ENCODE measurements at places on chromosomes 4 and X. TPM values are rescaled to one million over a fixed set of nuclear protein-coding genes. Genes with fewer than 3 reads are reported as not detected.
A peak's percentile ranks its signal among the peaks of the same experiment; 100 is the strongest.

- DNase-seq: no peak
Measured at GRCh38 chr4:11724731-11725130, 296.0 kb upstream of the HS3ST1 start.

GRCh38 chr4:16140879-16141249, 57.0 kb upstream of the PROM1 start:
- DNase-seq: peak; percentile 80

DNA sequence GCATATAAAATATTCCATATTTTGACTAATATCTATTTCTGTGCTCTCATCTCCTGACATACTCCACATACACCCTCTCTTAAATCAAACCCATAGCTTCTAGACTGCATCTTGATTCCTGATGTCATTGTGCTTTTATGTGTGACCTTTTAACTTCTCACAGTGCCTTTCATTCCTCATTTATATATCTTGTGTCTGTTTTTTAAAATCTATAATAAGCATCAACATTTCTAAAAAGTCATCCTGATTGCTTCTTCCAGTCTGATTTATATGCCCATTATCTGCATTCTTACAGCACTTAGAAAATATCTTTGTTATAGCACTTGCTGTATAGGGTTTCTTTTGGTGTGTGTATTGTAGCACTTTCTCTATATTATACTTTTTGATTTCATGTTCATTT, 190.1 kb upstream of the ITM2A start:
- no peak for DNase-seq

- no peak for DNase-seq
Measured at GRCh38 chr4:5371415-5372190, 320.3 kb downstream of the STK32B start.

GRCh38 chrX:118523920-118524319, 28.3 kb downstream of the DOCK11 start:
- no peak for DNase-seq

GRCh38 chr4:105422207-105422920, 51.5 kb downstream of the PPA2 start:
- DNase-seq: no peak

GRCh38 chr4:126209147-126209546, 894.4 kb downstream of the FAT4 start:
- DNase-seq: no peak

- no peak for DNase-seq
Measured at GRCh38 chrX:79462458-79462857, 95.3 kb upstream of the ITM2A start.

DNA sequence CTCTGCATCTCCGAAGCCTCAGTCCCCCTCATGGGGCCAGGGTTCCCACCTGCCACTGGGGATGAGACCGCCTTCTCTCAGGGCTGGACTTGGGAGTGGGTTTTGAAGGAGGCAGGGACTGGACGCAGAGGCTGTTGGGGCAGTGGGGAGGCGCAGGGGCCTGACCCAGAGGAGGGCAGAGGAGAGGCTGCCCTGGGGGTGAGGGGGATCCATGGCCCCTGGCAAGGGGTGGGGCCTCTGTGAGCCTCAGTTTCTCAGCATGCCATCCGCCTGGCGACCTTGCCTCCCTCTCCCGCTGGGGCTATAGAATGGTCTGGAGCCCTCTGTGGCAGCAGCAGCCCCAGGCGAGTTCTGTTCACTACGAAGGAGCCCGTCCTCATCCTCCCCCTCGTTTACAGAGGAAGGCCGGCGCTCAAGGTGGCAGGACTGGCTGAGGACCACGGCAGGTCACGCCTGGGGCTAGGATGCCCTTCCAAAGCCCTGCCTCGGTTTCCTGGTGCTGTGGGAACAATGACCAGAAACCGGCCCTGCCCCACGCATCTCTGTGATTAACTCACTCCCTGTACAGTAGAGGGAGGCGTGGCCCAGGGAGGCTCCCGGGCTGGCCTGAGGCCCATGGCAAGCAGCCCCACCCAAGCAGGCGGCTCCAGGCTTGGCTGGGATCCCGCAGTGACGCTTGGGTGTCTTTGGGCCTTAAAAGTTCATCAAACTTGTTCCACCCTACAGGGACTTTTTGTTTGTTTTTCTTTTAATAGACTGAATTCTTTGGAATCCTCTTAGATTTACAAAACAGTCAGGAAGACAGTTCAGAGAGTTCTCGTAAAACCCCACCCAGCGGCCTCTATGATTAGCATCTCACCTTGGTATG, 16.0 kb upstream of the SH3TC1 start:
- DNase-seq: peak; percentile 85

DNA sequence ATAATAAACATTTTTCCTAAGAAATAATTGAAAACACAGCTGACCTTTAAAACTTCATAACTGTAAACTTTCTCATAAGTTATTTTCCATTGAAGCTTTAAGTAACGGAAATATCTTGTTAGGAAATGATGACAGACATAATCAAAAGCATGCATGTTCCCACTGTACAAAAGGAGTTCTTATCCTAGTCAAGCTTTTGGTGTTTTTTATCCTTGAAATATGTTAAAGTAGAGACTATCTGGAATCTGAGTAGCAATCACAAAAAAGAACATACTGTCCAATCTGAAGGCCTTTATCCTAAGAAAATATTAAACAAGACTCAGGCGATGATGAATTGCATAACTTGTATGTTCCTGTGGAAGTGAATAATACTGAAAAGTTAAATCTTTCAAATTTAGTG, 14.4 kb downstream of the GEMIN8 start:
- DNase-seq: no peak

GRCh38 chrX:35380808-35381700, 417.1 kb upstream of the MAGEB16 start:
- no peak for DNase-seq

DNA sequence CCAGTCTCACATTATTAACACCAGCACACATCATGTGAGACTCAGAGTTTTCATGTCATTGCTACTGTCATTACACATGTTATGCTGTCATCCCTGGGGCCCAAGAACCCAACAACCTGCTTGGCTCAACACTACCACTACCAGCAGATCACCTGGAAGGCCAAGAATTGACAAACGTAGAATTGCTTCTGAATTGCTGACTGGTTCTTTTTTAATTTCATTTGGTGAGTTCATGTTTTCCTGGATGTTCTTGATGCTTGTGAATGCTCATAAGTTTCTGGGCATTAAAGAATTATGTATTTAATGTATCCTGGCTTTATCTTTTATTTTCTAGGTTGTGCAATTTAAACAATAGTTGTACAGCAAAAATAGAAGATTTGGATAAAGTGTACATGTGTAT, 40.2 kb downstream of the ACTRT1 start:
- DNase-seq: no peak

DNA sequence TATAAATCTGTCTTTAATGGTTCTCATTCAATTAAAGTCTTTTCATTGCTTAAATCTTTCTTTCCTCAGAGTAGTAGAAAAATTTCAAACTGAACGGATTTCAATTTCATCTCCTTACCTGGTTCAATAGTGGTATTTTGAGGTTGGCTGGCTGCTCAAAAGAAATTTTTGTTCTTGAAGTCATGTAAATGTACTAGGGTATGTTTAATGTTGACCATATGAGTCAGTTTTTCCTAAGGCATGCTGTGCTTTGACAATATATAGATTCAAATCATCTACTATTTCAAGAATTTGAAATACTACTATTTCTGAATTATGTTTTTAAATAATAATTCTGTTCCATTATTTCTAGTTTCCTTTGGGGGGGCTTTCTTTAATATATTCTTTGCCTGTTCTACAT, 105.5 kb downstream of the PACRGL start:
- DNase-seq: no peak

PAGE2B gene
- total RNA-seq: not detected

COQ2 gene
- total RNA-seq: 15.5 TPM

ABRAXAS1 gene
- total RNA-seq: 3.0 TPM

SLC34A2 gene
- total RNA-seq: 12.8 TPM

RHOXF2 gene
- not detected for total RNA-seq

GRID2 gene
- total RNA-seq: not detected

IL3RA gene
- total RNA-seq: not detected

COX7B2 gene
- total RNA-seq: not detected

MAGEA1 gene
- total RNA-seq: not detected

OPN1MW gene
- not detected for total RNA-seq

Measured in Calu3 (cell line).